ENCODE measurements at places on chromosomes 6 and 20.

- no peak for DNase-seq
Measured at GRCh38 chr6:135318738-135319469, 137.8 kb downstream of the MYB start.

DNA sequence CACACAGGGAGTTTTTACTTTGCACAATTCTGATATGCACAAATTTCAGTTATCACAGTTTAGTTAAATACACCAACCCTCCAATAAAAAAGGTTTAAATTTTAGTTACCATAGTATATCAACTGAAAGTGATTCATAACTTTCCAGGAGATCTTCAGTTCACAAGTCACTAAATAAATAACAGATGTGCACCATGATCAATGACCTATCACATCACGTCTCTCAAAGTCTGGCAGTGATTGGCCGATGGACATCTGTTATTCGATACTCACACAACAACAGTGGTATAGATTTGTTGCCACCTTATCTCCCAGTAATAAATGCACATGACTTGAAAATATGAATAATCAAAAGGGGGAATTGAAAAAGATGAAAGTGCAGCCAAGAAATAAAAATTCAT is 66.8 kb upstream of the PTCHD4 start:
- DNase-seq, result no peak

DNA sequence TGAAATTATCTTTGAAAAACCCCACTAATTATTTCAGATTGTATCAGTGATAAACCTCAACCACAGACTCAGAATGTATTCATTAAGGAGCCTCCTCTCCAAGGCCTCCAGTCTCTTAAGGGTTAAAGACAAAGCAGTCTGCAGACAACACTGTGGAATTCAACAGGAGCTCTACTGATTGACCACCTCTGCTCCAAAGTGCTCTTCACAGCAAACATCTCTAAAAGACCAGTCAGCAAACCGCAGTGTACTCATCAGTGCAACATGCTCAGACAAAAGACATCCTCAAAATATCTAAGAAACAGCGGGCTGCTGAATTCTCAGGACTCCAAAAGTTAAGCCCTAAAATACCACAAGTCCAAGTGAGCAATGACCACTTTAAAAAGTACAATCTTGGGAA is 42.0 kb downstream of the UQCC1 start:
- DNase-seq, result no peak

- DNase-seq, result no peak
Measured at GRCh38 chr20:17407550-17407949, 123.6 kb downstream of the BFSP1 start.

- no peak for DNase-seq
Measured at GRCh38 chr20:43178080-43178479, 11.6 kb downstream of the PTPRT start.

- no peak for DNase-seq
Measured at GRCh38 chr20:21496452-21496851, 17.4 kb downstream of the NKX2-2 start.

- no peak for DNase-seq
Measured at GRCh38 chr20:60339738-60340137, 381.5 kb downstream of the CDH26 start.

DNA sequence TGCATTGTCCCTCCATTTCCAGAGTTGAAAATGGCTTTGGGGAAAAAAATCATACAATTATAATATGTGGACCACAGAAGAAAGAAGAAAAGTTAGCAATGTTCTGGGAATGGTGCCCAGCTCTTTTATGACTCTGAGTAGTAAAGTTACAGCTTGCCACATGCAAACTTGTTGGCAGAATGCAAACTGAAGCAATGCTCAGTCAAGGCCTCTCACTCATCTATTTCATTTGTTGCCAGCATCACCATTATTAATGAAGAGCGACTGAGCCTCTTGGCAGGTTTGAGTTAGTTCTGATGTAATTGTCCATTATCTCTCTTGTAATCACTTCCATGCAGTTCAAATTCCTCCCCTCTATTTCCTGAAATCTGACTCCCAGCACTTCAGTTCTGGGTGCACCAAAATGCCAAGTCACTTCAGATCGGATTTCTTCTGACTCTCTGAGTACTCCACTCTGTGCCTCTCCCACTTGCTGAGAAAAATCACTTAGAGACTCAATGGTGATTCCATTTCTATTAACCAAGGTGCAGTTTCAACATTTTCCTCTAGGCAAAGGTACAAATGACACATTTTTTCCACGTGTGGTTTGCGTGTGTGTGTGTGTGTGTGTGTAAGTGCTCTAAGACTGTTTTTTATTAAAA is 154.4 kb upstream of the STMND1 start:
- no peak for DNase-seq

GRCh38 chr6:42482174-42482573 is 30.4 kb upstream of the TRERF1 start:
- DNase-seq, result no peak

- DNase-seq, result no peak
Measured at GRCh38 chr6:21591446-21591845, 2.1 kb upstream of the SOX4 start.

DNA sequence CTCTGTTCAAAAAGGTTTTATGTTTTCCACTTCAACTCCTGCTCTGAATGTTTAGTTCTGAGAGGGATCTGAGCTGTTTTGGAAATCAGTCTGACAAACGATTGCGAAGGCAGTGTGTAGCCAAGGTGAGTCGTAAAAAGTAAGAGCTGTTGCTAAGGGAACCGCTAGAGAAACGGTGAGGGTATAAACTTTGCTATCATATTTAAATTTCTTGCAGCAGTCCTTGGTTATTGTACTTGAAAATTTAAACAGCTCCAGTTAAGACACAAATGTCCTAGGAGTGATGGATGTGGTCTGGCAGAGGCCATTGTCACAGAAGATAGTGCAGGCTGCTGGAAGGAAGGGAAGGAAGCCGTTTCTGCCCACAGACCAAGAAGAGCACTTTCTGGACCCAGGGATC is 64.9 kb upstream of the CITED2 start:
- no peak for DNase-seq

DNA sequence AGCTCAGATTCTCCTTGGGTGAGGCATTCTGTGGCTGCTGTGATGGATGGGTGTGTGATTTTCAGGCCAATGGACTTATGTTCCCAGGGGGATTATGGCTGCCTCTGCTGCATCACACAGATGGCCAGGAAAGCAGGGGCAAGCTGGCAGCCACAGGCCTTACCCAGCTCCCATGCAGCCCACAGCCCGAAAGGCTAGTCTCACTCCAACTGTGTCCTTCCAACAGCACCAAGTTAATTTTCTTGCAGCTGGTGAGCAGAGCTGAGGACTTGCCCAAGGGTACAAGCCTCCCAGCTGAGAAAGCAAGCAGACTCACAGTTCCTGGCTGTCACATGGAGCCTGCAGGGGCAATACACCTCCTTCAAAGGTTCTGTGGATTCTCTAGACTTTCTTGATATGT is 155.2 kb upstream of the KHDRBS2 start:
- DNase-seq, result no peak

GRCh38 chr6:144607998-144608735 is 323.0 kb downstream of the UTRN start:
- DNase-seq, result no peak

GRCh38 chr6:10323018-10323417 is 91.9 kb downstream of the TFAP2A start:
- no peak for DNase-seq

DNA sequence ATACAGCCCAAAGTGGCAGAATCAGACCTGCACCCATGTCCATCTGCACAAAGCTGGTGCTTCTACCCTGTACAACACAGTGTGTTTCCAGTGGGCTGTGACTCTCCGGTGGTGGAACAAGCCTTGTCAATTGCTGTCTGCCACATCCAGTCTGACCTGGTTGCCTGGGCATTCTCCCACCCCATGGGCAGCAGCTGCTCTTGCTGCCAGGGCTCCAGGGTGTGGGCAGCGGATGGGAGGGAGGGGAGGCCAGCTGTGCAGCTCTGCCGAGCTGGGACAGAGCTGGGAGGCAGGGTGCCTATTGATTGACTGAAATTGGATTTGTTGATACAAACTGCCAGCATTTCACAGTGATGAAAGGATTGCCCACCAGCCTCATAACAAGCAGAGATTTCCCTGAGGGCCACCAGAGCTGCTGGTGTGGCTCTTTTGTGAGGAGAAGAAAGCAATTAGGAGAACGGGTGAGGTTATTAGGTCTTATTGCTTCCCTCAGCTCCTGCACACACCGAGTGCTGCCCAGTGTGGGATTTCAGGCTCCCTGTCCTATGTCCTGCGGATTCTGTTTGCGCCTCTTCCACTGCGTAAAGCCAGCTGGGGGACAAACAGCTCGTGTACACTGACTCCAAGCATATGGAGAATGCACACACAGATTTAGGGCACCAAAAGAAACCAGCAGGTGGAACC is 150.8 kb downstream of the NRN1 start:
- DNase-seq, result no peak

DNA sequence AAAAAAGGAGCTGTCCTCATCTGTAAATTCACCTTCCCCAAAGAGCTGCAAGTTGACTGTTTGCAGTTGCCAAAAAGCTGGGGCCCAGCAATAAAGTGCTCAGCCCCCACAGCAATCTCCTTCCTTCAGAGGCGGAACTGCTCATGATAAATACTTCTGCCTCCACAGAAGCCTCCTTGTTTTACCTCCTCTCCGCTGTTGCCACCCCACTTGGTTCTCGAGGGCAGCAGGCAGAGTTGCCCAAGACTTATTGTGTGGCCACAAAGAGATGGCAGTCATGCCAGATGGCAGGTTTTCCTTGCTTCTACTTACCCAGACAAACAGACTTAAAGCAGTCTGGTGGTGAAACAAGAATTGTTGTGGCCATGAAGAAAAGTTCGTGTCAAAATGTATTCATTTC is 66.3 kb downstream of the SLX4IP start:
- DNase-seq, result no peak

DNA sequence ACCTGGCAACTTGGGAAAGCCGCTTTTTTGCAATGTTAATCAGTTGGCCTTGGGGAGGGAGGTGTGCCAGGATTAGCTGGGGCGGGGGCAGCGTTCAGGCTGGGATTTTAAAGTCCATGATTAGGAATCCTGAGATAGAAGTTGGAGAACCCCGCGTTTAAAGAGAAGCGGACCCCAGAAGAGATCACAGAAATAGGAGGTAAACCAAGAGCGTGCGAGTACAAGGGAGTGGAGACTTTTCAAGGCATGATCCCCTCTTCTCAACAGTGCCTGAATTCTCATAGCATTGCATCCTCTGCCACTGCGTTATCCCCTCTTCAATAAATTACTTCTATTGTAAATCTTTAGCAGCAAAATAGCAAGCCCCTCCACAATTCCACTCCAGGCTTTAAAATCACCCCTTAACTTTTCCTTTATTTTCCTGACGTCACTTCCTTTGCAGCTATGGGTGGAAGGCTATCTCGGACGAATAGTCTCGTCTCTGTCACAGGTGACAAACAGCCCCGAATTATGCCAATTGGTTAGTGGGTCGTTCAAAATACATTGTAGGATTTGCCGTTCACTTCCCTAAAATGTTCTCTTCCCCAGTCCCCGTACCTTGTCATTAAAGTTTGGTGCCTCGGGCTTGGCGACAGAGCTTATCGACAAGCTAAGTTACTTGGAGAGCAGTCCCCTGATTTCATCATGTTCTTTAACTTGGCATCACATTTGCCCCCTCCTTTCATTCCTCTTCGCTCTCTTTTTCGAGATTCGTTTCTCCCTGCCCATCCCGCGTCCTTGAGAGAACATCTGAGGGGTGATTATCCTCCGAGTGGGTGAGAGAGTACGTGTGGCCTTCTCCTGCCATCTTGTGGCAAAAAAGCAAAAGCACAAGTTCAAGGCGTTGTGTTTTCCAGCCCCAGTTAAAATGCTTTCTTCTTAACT is 17.1 kb downstream of the OR2B2 start:
- peak; percentile 74 for DNase-seq

GRCh38 chr20:47727909-47728361 is 57.3 kb downstream of the SULF2 start:
- DNase-seq, result no peak

GRCh38 chr6:76347539-76347938 is 275.1 kb upstream of the IMPG1 start:
- no peak for DNase-seq

DNA sequence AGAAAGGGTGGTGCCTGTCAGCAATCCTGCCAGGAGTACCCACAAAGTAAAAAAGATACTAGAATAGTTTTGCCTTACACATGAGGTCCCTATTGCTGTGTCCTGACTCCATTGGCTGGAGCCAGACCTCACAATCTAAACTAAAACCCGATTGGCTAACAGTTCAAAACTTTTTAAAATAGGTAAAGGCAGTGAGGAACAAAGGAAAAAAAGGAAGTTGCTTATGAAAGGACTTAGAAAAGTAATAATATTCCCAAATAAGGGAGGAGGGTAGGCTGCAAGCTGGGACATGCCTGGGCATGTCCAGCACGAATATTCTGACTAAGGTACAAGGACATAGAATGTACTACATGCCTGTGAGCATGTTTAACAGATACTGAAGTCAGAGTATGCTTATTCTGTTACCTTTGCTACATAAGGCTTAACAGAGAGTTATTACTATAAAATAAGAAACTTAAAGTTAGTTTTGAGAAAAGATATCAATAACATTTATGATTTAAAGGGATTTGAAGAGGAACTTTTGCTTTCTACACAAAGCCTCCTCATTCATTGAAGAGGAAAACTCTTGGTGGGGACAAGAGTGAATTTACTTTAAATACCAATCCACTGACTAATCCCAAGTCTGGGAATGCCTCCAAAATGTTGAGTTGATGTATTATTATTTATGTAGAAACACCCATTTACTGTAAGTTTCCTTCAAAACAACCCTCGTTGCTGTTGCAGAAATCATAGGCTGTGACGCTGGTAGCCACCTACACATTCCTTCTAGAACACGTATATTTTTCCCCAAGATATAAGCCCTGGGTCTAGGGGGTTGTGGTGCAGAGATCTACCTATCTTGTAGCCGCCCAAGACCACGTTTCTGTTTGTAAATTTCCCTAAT is 8.2 kb upstream of the MTHFD1L start:
- DNase-seq, result no peak

GRCh38 chr20:53036992-53037391 is 64.8 kb downstream of the TSHZ2 start:
- DNase-seq, result no peak

- no peak for DNase-seq
Measured at GRCh38 chr20:41203660-41204059, 66.3 kb downstream of the PLCG1 start.

GRCh38 chr20:61588411-61589385 is 336.6 kb downstream of the CDH4 start:
- no peak for DNase-seq

- DNase-seq, result no peak
Measured at GRCh38 chr6:81857812-81858211, 105.3 kb upstream of the TENT5A start.

GRCh38 chr20:25023356-25023755 is 30.8 kb upstream of the APMAP start:
- no peak for DNase-seq

GRCh38 chr20:40697541-40697940 is 8.5 kb upstream of the MAFB start:
- DNase-seq, result no peak

DNA sequence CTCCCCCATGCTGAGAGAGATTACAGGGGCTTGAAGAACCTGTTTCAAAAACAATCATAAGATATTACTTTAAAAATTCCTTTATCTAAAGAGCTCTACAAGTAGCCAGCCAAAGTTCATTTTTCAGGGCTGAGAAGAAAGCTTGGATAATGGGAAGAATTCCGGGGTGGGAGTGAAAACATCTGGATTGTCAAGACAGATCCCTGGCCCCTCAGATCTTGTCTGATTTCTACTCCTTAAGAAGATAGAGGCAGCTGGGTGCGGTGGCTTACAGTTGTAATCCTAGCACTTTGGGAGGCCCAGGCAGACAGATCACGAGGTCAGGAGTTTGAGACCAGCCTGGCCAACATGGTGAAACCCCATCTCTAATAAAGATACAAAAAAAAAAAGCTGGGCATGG is 24.8 kb downstream of the TRMT6 start:
- DNase-seq, result no peak
